Upper lobe of left lung (tissue), 6 donors: ENCODE measurements at places on chromosomes 3 and 15. TPM values are rescaled to one million over a fixed set of nuclear protein-coding genes. Genes with fewer than 3 reads are reported as not detected.

POTEB3 gene
- not detected for total RNA-seq

SNTN gene
- total RNA-seq, result 17.8 TPM

BTD gene
- total RNA-seq, result 19.7 TPM

PLA2G4D gene
- not detected for total RNA-seq

PPP1R14D gene
- not detected for total RNA-seq

RHO gene
- total RNA-seq, result not detected

MINAR1 gene
- 0.34 TPM for total RNA-seq

ROPN1 gene
- total RNA-seq, result not detected

ACAN gene
- not detected for total RNA-seq

RAD54L2 gene
- 36.0 TPM for total RNA-seq

LSM3 gene
- 2.1 TPM for total RNA-seq

LINGO1 gene
- total RNA-seq, result 0.84 TPM

CHRM5 gene
- total RNA-seq, result not detected

DPPA2 gene
- not detected for total RNA-seq

CHRD gene
- 8.3 TPM for total RNA-seq

CIB1 gene
- total RNA-seq, result 89.6 TPM

SIDT1 gene
- 32.5 TPM for total RNA-seq

IQCF5 gene
- not detected for total RNA-seq

CASR gene
- not detected for total RNA-seq

NRROS gene
- 13.2 TPM for total RNA-seq

PPARG gene
- 93.9 TPM for total RNA-seq

RLBP1 gene
- not detected for total RNA-seq
